ENCODE measurements at places on chromosomes 4 and X.

GRCh38 chr4:8700531-8700930, 108.0 kb downstream of the CPZ start:
- no peak for DNase-seq

GRCh38 chr4:53465891-53466290, 88.5 kb downstream of the FIP1L1 start:
- DNase-seq: no peak

DNA sequence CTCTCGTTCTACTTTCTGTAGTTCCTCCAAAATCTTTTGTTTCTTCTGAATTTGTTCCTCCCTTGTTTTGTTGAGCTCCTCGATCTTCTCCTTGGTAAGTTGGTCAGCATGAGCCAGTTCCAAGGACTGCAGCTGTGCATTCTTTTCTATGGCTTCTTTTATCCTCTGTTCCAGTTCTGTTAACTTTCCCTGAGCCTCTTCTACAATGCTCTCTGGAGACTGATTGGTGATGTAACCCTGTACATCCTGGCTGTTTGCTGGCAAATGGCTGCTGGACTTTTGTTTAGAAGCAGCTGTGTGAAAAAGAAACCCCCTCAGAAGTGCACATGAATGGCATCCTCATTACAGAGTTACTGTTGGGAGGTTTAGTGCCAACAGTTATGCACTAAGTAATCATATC, 70.5 kb upstream of the COX18 start:
- DNase-seq: no peak

DNA sequence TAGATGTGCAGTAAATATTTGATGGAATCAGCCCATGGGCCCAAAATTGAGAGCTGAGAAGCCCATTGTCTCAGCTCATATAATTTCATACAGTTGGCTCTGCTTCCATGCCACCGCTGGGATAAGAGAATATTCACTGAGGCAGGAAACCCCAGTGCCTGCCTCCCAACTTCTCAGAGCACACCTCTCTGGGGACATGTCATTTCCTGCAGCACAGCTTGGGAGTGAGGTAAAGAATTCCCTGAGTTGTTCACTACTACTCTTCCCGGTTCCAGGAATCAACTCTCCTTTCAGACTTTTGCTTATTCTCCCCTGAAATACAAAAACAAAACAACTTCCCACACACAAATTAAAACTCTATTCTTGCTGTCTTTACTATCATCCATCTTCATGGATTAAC, 389.3 kb downstream of the MAPK10 start:
- DNase-seq: no peak

DNA sequence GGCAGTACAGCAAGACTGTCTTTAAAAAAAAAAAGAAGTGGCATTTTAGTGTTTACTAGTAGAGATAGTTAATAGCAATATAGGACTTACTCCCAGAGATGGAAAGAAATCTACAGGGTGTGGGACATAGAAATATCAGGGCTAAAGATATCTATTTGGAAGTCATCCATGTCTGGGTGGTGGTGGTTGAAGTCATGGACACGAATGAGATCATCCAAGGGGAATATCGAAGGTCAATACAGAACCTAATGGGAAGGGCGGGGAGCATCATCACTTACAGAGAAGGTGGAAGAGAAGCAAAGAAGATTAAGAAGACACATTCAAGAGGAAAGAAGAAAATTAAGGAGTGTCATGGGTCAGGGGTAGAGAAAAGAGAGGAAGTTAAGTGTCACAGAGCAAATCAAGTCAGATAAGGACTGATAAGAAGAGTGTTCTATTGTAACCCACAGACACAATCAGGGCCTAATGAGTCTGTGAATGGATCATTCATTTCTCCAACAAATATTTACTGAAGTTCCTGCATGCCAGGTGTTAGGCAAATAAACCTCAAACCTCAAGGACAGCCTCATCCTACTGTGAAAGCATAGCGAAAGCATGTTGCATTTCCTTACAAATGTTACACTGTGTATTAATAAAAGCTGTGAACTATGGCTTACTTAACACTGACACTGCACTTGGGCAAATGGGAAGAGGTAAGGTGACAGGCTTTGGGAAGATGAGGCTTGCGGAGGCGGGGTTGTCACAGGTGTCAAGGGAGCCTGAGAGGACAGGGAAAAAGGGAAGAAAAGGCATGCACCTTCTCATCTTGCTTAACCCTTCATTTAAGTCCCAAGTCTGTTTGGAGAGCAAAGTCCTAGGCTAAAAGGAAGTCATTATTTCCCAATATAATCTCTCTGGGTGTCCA, 65.3 kb downstream of the ELOVL6 start:
- no peak for DNase-seq

- DNase-seq: no peak
Measured at GRCh38 chr4:156481845-156482244, 489.8 kb downstream of the PDGFC start.

DNA sequence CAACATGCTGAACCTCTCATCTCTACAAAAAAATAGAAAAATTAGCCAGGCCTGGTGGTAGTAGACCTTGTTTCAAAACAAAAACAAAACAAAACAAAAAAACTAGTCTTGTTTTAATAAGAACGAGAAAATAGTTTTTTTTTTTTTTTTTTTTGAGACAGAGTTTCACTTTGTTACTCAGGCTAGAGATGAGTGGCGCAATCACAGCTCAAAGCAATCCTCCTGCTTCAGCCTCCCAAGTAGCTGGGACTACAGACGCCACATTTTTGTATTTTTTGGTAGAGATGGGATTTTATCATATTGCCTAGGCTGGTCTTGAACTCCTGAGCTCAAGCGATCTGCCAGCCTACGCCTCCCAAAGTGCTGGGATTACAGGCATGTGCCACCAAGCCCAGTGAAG, 47.7 kb upstream of the UGDH start:
- no peak for DNase-seq

- DNase-seq: no peak
Measured at GRCh38 chr4:84927428-84927827, 39.1 kb downstream of the WDFY3 start.

GRCh38 chr4:2259036-2259540, 2.8 kb downstream of the MXD4 start:
- no peak for DNase-seq

DNA sequence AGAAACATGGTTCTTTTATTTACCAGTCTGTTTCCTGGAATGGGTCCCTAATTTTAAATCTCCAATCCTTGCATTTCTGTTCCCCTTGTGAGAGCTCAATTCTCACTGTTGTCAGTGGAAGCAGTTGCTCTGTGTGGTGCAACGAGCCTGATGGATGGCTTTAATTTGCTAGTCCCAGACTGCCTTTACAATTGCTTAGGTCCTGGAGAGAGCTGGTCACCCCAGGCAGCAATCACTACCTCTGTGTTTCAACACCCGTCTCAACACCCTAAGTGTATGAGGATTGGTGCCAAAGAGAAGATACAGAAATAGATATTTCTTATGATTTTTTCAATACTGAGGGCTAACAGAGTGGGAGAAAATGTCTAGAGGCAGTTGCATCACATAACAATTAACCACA, 873.8 kb downstream of the GLUD2 start:
- no peak for DNase-seq

DNA sequence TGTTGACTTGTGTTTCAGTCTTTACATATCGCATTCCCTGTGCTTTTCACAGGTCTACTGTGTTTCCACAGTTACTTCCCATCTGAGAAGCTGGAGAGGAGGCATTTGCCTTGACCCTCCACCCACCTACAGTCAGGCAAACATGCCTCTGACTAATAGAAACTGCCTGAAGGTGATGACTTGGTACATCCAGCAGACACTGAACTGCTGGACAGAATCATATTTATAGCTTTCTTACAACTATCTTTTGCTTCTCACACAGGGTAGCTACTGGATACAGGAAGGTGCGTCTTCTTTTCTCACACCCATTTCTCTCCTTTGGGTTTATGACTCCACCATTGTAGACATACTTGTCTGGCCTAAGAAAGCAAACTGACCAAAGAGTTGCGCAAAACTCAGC, 58.0 kb downstream of the VGLL1 start:
- no peak for DNase-seq

GRCh38 chr4:76641758-76642157, 206.7 kb downstream of the SHROOM3 start:
- no peak for DNase-seq

DNA sequence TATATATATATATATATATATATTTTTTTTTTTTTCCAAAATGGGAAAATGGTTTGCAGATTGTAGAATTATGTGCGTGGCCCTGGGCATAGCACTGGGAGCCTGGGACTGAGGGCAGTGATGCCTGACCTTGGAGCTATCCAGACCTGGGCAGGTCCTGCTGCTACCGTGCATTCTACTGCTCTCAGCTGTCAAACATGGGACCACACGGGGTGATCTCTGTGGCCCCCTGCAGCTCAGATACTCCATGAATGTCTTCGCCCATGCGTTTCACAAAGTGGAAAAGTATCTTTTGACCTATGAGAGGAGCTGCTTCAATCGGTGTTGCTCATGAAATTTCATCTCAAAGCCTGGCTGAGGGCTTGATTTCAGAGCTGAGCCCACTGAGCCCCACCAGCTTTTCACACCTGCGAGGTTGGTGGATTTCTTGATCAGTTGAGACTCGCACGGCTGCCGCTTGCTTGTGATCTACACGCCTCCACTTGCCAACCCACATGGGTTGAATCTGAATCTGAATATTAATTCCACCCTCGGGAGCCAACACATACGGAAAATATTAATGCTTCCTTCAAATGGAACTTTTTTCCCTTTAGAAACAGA, 35.7 kb downstream of the ING2 start:
- no peak for DNase-seq

DNA sequence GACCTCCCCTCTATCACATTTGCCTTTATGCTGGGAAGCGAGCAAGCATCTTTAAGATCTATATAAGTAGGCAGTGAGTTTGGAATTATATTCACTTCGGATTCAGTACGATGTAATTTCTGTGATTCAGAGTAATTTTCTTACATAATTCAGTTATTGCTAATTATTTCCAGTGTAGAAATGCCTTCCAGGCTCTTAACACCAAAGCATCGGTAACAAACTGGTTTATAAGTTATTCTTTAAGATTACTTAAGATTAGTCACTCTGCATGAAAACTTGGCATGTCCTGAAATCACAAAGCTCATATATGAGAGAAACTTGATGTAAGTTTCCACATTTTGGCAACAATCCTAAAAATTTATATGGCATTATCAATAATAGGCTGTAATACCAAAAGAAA, 120.8 kb downstream of the ADAMTS3 start:
- DNase-seq: no peak

GRCh38 chrX:9316096-9316495, 148.8 kb upstream of the TBL1X start:
- DNase-seq: no peak

GRCh38 chr4:20462426-20463175, 210.9 kb downstream of the SLIT2 start:
- DNase-seq: no peak

DNA sequence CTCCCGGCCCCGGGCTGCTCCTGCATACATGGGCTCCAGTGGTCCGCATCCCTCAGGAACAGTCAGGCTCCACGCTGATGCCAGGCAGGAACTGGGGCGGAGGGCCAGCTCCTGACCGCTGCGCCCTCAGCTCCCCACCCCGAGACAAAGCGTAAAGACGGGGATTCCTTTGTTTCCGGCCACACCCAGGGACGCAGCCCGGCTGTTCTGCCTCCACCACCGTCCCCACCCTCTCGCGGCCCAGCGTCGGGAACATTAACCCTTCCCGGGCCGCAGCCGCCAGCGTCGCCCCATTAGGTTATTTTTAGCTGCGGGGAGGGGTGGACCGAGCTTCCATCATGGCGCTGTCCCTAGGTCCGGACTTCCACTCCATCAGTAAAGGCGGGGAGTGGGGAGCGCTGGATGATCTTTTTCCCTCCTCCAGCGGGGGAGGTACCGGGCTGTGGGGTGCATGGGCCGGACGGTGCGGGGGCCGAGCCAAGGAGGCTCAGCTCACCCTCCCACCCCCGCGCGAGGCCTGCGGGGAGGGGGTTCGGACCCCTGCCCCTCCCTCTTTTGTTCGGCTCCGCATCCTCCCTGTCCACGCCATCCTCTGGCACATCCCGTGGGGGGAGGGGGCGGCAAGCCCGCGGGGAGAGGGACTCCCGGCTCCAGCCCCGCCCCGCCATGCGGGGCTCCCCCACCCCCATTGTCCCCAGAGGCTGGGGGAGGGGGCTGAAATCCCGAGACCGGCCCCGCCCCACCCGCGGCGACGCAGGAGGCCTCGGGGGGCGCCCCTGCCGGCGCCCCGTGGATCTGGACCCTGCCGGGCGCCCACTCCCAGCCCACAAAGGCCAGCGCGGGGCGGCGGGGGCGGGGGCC, 5.3 kb downstream of the CRMP1 start:
- DNase-seq: no peak

- DNase-seq: no peak
Measured at GRCh38 chr4:2069161-2069971, 10.2 kb downstream of the NAT8L start.
